ENCODE measurements at places on chromosomes 4 and X.

DNA sequence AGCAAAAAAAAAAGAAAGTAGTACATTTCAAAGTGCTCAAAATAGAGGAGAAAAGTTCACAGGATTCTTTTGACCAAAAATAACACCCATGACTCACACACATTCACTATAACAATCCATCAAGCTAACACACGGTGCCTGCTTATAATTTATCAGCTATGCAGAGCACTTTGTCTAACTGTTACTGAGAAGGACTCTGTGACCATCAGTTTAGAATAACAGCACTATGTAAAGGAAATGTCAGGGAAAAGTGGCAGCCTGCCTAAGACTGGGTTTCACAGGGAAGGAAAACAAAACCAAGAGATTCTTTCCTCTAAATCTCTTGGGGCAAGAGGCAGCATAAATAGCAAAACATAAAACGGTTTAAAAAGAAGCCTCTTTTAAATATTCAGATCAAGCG, 54.8 kb downstream of the CCDC149 start:
- peak; percentile 90 for DNase-seq

- DNase-seq: no peak
Observed at GRCh38 chrX:119648421-119648775, 42.2 kb upstream of the NKRF start.

- no peak for DNase-seq
Observed at GRCh38 chrX:126552313-126553022, at the start of gene DCAF12L1. Gene DCAF12L1 (minus strand): TSS chrX:126552814. CDS start chrX:126552608, 206 bp downstream.

DNA sequence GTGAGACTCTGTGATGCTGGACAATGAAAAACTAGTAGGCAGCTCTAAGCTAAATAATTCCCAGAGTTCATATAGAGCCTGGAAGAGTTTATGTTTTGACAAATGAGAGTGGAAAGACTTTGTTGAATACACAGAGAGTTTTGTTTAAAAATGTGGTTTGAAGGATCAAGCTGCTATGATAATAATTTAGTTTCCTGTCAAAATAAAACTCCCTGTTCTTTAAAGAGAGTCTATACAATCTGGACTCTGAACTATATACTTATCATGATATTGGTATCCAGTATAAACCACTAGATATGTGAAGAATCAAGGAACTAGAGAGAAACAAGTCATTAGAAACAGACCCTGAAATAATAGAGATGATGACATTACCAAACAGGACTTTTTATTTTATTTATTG, 158.6 kb downstream of the C4orf33 start:
- peak; percentile 22 for DNase-seq

- no peak for DNase-seq
Observed at GRCh38 chr4:84051639-84052038, 447.5 kb downstream of the NKX6-1 start.

- no peak for DNase-seq
Observed at GRCh38 chrX:132883358-132883915, 75.0 kb downstream of the HS6ST2 start.

DNA sequence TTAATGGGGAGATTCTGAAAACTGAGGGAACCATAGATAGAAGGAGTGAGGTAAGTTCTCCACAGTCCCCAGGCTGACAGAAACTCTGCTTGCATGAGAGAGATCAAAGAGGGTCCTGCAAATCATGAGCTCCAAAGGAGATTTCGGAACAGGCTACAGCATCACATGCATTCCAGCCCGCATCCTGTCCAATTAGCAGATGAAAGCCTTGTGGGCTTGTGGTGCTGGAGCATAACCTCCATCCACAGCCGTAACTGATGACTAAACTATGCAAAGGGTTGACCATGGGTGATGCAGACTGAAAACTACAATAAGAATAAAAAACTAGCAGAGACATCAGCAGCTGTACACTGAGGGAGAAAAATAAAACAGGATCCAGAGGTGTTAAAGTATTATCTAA, 654.5 kb downstream of the TLL1 start:
- DNase-seq: peak; percentile 58

- DNase-seq: peak; percentile 57
Observed at GRCh38 chr4:85028910-85029309, 62.4 kb upstream of the WDFY3 start.

- DNase-seq: no peak
Observed at GRCh38 chr4:54093324-54094240, 6.4 kb upstream of the GSX2 start.

DNA sequence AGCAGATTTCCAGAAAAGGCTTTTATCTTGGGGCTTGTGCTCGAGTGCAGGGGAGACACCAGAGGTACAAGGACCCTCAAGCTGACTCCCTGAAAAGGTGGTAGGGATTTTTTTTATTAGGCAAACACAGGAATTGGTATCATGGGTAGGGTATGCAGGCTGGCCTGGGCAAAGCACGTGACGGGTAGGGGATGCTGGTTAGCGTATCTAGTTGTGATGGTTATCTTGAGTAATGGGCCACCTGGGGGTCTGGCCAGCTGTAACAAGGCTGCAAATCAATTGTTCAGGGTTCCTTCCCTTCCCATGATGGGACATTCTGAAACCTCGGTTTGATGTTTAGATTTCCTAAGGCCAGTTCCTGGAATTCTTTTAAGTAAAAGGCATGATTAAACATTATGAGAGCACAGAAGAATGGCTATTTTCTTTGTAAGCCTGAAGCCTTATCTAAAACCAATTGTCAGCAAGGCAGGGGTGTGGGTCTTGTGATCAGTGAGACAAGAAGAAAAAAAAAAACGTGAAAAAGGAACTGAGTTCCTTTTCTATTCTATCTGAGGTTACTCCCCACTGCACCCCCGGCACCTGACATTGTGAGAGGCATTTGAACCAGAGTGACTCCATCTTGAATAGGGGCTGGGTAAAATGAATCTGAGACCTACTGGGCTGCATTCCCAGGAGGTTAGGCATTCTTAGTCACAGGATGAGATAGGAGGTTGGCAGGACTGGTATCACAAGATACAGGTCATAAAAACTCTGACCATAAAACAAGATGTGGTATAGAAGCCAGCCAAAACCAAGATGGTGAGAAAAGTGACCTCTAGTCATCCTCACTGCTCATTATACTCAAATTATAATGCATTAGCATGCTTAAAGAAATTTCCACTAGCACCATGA, 64.2 kb upstream of the S100G start:
- DNase-seq: no peak

- no peak for DNase-seq
Observed at GRCh38 chr4:114727461-114727860, 128.9 kb downstream of the UGT8 start.

DNA sequence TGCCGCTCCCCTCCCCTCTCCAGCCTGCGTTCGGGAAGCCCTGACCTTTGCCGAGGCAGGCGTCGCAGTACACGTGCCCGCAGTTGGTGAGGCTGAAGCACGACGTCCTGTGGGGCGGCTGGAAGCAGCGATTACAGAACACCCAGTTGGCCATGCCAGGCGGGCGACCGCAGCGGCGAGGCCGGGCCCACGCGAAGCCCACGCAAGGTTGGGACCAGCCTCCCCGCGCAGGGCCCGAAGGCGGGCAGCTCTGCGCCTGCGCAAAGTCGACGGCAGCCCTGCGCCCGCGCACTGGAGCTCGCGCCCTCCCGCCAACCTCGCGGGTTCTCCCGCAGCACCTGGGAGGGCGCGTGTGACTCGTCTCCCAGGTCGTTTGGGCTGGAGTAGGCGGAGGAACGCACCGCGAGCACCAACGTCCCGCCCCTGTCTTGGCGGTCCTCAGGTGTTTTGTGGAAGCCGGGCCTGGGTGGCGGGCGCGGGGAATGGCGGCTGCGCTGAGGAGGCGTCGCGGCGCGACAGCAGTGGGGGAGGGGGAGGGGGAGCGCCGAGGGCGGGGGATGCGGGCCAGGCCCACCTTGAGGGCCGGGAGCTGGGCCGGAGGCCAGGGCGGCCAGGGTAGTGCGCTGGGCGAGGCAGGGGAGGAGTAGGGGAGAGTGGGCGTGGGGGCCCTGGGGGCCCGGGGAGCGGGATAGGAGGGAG, at the start of gene RNF212:
RNF212 (minus strand) TSS at position 254 of the 699 bp plus-strand sequence; CDS start at position 154, 100 bp downstream.
- peak; percentile 18 for DNase-seq

Measured in fibroblast of skin of right quadriceps (primary cell).